ENCODE measurements at places on chromosomes 13 and 19. TPM values are rescaled to one million over a fixed set of nuclear protein-coding genes. Genes with fewer than 3 reads are reported as not detected.

Gene IRS2
- 2.0 TPM for total RNA-seq

Gene ZNF415
- 0.61 TPM for total RNA-seq

Gene C1QTNF9B
- total RNA-seq = not detected

Gene VAV1
- total RNA-seq = 98.5 TPM

DNA sequence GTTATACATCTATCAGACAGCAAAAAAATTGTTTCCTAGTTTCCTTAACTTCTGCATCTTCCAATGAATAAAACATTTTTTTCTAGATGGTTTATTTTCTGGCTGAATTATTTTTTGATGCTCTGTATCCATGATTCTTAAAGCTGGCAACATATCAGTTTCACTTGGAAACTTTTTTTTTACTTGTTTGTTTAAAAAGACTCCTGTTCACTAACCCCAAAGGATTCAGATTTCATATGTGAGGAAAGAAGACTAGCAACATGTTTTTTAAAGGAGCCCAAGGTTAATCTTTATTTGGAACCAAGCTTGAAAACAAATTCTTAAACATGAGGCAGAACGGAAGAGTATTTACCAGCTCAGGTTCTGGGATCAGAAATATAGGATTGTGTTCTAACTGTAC, 632.3 kb downstream of the SLITRK6 start:
- no peak overlapping the region for H3K27ac ChIP-seq
- no peaks in the 10 kb centered on the region for H3K36me3 ChIP-seq
- H3K4me3 ChIP-seq = no peak overlapping the region
- no peak for DNase-seq

DNA sequence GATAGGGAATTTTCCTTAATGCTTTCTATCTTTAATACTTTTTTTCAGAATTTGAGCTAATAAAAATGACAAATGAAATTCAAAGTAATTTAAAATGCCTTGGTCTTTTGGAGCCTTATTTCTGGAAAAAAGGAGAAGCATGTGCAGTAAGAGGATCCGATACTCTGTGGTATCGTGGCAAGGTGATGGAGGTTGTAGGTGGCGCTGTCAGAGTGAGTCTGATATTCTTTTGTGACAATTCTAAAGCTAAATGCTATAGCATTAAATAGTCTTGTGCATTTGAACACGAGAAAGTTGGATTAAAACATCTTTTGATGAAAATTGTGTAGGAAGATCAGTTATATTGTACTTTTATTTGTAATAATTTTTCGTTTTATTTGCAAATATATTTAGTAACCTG, 95.0 kb downstream of the RNF17 start:
- no peaks in the 10 kb centered on the region for H3K36me3 ChIP-seq
- DNase-seq = no peak
- no peaks in the 10 kb centered on the region for H3K4me1 ChIP-seq
- H3K27me3 ChIP-seq = peaks cover 17% of the 10 kb centered on the region
- no peak overlapping the region for H3K4me3 ChIP-seq

GRCh38 chr19:5587661-5588060, 19.9 kb upstream of the TINCR start:
- peaks cover 31% of the 10 kb centered on the region for H3K36me3 ChIP-seq
- peaks cover 6% of the 10 kb centered on the region for H3K4me1 ChIP-seq
- H3K27me3 ChIP-seq = no peaks in the 10 kb centered on the region
- no peak overlapping the region for H3K4me3 ChIP-seq
- H3K27ac ChIP-seq = no peak overlapping the region

DNA sequence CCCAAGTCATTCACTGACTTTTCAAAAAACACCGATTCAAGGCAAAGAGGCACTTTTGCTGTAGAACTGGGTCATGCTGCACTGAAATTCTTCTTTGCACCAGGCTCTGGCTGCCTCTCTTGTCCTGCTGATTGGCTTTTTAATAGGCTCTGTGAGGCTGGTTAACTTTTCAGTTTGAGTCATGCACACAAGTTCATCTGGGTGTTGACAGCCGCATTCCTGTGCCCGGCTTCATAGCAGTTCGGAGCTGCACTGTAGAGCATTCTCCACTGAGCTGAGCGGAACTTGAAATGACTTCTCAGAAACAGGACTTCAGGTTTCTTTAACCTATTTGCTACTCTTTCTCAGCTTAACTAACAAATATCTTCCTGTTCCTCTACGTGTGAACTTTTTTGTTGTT, 978.3 kb downstream of the UQCRFS1 start:
- no peak for DNase-seq
- no peaks in the 10 kb centered on the region for H3K4me1 ChIP-seq
- H3K27me3 ChIP-seq = no peaks in the 10 kb centered on the region
- no peak overlapping the region for H3K27ac ChIP-seq

GRCh38 chr13:83827338-83827737, 54.9 kb downstream of the SLITRK1 start:
- no peaks in the 10 kb centered on the region for H3K36me3 ChIP-seq
- H3K27me3 ChIP-seq = no peaks in the 10 kb centered on the region
- H3K27ac ChIP-seq = no peak overlapping the region
- no peaks in the 10 kb centered on the region for H3K4me1 ChIP-seq

GRCh38 chr13:49546561-49546960, 38.8 kb downstream of the RCBTB1 start:
- H3K4me3 ChIP-seq = no peak overlapping the region
- DNase-seq = no peak
- H3K4me1 ChIP-seq = no peaks in the 10 kb centered on the region
- peaks cover 23% of the 10 kb centered on the region for H3K36me3 ChIP-seq

GRCh38 chr13:49370371-49370770, 73.5 kb downstream of the CAB39L start:
- no peak overlapping the region for H3K27ac ChIP-seq
- H3K4me3 ChIP-seq = no peak overlapping the region
- H3K4me1 ChIP-seq = no peaks in the 10 kb centered on the region
- H3K27me3 ChIP-seq = peaks cover 3% of the 10 kb centered on the region
- no peak for DNase-seq

Measured in activated CD8-positive, alpha-beta memory T cell treated with anti-CD3 and anti-CD28 coated beads, Interleukin-2, amount 10 ng/mL, durations not matched to agents 7 days and 5 days (primary cell).